ENCODE measurements at places on chromosomes 3 and 15.

- DNase-seq: no peak
Measured at GRCh38 chr3:157958457-157958856, 147.8 kb downstream of the SHOX2 start.

DNA sequence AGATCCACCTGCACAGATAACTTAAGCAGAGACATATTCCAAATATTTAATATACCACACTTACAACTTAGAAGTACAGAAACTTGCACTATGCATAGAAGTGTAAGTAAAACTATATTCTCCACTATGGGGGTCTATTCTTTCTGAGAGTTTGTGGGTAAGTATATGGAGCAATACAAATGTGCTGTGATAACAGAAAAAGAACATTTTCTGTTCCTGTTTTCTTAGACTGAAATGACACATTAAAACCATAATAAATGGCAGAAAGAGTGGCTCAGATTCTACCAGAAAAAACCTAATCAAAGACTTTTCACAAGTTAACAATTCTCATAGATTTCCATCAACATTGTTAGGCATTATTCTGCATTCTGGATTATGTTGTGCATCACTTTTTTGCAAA, 96.6 kb upstream of the WNT7A start:
- no peak for DNase-seq

- DNase-seq: no peak
Measured at GRCh38 chr3:42488687-42489086, 13.8 kb upstream of the VIPR1 start.

DNA sequence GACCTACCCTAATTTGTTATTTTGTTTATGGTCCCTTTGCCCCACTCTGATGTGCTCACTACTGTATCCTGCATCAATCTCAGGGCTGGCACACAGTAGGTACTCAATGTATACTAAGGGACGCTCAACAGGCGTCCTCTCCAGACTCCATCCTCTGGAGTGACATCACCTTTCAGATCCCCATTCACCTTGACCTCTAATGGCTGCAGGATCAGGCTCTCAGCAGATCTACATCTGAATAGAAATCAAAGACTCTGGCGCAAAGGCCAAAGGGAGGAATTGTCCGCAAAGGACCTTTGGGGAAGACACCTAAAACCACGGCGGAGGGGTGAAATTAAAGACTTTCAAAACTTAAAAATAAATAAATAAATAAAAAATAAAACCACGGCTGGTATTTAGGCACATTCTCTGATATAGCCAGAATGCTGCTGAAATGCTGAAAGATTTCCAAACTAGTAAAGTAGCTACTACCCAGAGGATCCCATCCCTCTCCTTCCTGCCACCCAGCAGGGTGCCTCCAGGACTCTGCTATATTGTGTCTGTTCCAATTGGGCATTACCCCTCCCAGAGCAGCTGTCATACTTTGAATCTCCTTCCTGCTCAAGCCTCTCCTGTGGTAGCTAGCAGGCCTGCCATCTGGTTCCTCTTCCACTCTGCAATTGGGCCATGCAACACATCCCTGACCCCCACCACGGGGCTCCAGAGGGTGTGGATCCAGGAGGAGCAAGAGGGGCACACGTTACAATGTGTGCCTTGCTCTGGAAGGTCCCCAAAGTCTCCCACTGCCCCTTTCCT, 6.1 kb downstream of the SHF start:
- DNase-seq: no peak

DNA sequence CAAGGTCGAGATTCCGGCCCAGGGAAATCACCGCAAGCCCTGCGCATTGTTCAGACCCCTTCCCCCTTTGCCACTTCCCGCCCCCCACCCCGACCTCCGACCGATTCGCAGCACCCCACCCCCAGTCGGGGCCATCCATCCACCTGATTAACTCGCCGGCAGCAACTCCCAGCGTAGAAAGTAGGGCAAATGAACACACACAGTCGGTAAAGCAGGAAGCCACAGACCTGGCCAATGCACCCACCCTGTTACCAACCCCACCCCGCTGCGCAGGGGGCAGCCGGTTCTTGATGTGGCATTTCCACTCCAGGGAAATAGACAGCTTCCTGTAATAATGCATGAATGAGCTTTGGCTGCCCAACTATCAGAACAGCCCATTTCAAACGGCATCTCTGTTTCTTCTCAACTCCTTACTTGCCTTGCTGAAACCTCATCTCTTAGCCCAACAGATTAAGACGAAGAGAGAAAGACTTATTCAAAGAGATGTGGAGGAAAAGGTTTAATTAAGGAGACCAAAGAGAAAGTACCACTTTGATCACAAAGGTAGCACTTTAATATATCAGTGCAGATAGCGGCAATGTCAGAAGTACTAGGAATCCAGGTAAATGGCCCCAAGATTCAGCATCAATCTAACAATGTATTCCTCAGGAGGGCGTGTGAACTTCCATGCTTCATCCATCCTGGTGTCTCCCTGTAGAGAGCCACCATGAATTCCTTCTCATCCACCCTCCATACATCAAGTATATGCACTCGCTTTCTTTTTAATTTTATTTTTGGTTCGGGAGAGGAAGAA, 1.9 kb downstream of the TNIK start:
- DNase-seq: peak; percentile 55

- DNase-seq: no peak
Measured at GRCh38 chr15:57144448-57144847, 226.0 kb downstream of the TCF12 start.

GRCh38 chr15:77500989-77501388, 80.3 kb downstream of the HMG20A start:
- DNase-seq: no peak

GRCh38 chr3:13110678-13111116, 37.5 kb upstream of the IQSEC1 start:
- DNase-seq: peak; percentile 8

GRCh38 chr15:52337198-52337853, 41.7 kb upstream of the MYO5C start:
- DNase-seq: no peak

- peak; percentile 33 for DNase-seq
Measured at GRCh38 chr3:179348325-179349013, 960 bp downstream of the MFN1 start.

DNA sequence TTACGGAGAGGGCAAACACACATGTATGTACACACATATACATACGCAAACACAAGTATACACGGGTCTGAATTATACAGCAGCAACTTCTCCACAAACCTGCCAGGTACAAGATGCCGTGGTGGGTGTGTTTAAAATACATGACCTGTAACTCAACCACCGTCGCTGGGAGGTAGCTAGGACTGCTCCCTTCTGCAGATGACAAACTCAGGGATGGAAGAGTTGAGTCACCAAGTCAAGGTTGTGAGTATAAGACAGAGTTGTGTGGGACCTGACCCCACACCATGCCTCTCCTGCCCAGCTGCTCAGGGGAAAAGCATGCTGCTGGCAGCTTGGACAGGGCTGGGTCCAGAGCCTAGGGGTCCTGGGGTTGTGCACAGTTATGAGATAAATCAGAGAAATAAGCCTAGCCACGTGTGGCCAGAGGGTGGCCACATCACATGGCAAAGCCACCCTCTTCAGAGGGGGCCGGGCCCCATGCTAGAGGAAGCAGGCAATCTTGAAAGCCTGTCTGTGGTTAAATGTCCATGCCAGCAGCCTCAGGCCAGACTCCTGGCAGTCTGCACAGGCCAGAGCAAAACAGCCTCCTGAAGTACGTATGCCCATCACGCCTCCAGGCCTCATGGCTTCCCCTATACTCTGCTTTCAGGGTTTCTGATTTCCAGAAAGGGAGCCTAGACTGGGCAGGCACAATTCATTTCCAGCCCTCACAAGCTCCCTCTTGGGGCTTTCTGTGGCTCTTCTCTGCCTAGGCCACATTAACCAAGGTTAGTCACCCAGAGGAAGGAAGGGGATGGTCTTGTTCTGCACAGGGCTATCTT, 107.7 kb upstream of the RPL32 start:
- DNase-seq: peak; percentile 84

DNA sequence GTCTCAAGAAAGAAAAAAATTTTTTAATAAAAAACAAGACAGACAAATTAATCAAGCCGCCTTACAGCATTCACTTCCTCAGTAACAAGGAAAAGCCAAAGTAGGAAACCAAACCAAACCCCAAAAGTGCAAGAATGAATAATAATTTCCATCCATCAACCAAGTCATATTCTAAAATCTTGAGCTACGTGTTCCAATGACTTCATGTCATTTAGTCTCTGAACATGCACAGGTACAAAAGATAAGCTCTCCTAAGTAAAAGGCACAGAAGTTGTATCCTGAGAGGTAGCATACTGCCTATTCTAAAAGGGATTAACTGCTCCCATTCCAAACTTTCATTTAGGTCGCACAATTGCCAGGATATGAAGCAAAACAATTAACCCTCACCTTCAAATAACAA, 29.7 kb downstream of the SLC4A7 start:
- peak; percentile 47 for DNase-seq

GRCh38 chr15:100931143-100931890, 12.2 kb downstream of the LRRK1 start:
- DNase-seq: no peak

DNA sequence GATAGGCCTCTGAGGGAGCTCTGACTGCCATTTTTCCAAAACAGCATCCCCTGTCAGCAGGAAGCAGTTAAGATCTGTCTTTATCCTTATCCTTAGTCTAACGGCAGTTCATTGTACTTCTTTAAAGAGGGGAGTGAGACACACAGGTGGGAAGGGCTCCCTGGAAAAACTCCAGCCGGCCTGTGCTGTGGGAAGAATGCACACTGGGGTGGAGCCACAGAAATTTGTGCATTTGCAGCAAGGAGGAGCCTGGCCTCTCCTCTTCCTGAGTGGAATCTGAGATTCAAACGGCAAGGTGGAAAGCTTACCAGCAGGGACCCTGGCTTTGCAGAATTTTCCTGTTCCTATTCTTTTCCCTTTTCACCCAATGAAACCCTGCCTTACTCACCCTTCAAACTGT, 1209.4 kb downstream of the ROBO2 start:
- DNase-seq: no peak

- no peak for DNase-seq
Measured at GRCh38 chr3:45776611-45777010, 19.7 kb downstream of the SLC6A20 start.

- no peak for DNase-seq
Measured at GRCh38 chr3:184042617-184043016, 10.2 kb upstream of the HTR3C start.

- no peak for DNase-seq
Measured at GRCh38 chr15:80003934-80004472, 33.0 kb upstream of the BCL2A1 start.

- no peak for DNase-seq
Measured at GRCh38 chr3:119013951-119014350, 20.7 kb downstream of the IGSF11 start.

DNA sequence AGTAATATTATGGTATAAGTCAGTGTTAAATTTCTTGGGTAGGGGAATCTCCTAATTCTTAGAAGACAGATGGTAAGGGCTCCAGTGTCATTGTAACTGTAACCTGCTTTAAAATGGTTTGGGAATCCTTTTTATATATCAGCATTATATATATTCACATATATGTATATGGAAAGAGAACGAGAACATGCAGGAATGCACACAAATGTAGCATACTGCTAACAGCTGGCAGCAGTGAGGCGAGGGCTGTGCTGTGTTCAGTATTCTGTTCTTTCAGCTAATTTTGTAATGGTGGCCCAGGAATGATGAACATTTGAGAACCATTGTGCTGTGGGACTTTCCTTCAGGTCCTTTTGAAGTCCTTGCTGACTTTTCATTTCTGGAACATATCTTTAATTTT, 60.8 kb downstream of the EEFSEC start:
- DNase-seq: no peak

- DNase-seq: no peak
Measured at GRCh38 chr3:177946936-177947335, 589.3 kb upstream of the KCNMB2 start.

- no peak for DNase-seq
Measured at GRCh38 chr15:34102175-34102925, 467 bp downstream of the PGBD4 start.

DNA sequence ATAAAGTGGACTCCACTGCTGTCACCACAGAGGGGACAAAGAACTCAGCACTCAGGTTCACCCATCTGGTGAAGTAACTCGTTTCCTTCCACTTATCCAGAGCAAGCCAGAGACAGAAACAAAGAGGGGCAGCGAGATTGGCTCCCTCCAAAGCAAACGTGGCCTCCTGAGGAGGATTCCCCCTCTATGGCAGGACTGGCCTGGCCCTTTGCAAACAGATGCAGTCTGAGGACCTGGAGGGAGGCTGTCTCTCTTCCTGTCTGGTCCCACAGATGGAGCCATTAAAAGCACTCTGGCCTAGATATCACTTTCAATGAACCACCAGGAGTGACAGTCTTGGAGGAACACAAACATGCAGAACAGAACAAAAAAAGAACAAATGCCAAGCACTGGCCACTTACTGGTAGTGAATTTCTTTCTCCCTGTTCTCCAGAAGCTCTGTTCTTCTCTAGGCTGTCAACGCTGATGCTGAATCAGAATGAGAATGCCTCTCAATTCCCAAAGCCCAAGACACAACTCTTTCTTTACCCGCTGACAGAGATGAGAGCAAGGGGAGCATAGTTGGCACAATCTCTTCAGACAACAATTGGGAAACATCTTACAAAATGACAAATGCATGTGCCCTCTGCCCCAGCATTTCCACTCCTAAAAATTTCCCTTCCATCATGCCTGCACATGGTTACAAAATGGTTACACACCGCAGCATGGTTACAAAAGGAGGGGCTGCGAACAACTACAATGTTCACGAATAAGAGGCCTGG, 14.3 kb downstream of the KLHL25 start:
- no peak for DNase-seq

GRCh38 chr15:69869881-69870505, 227.7 kb downstream of the TLE3 start:
- no peak for DNase-seq

DNA sequence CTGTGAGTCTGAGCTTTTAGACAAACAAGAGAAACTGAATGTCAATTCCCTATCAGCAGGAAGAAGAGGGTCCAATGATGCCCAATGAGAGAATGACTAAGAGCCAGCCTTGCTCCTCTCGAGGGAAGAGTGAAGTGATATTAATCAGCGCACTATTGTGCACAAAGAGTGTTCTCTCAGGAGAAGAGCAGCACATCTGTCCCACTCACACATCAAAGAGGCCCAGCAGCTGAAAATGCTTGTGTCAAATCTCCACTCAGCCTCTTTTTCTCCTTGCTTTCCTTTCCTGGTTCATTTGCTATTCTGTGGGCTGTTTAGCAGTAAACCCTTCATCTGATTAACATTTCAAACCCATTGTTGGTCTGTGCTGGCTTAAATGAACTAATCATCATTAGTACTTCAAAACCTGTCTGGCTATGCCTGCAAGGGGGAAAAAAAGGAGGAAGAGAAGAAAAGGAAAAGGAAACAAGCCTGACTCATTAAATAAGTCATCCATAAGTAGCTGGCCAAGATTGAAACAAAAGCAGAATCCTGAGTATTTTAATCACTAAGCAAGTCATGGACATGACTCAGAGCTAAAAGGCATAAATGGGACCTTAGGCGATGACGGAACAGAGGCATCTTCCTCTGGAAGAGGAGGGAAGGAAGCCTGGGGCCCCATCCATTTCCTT, 912.7 kb downstream of the TUSC7 start:
- DNase-seq: no peak

DNA sequence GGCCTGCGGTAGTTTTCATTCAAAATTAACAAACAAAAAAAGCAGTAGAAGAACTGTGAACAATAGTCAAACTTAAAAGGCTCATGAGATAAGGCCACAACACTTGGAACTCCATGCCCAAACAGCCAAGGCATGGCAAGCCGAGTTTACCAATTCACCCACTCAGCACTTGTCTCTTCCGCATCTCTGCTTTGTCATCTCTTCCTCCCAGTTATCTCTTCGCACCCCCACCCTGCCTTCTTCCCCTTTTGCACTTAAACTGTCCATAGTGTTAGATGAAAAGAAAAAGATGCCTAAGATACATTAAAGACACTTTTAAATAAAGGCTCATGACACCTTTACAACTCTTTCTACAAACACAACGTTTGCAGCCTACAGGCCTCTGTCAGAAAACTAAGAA, 11.1 kb downstream of the TLE3 start:
- DNase-seq: no peak

Data from activated CD4-positive, alpha-beta T cell treated with anti-CD3 and anti-CD28 coated beads, Interleukin-10, Interleukin-2, amounts not matched to agents 100 ng/mL and 50 ng/mL, durations not matched to agents 16 hours and 8 hours (primary cell).